ENCODE measurements at places on chromosomes 2 and 18.

DNA sequence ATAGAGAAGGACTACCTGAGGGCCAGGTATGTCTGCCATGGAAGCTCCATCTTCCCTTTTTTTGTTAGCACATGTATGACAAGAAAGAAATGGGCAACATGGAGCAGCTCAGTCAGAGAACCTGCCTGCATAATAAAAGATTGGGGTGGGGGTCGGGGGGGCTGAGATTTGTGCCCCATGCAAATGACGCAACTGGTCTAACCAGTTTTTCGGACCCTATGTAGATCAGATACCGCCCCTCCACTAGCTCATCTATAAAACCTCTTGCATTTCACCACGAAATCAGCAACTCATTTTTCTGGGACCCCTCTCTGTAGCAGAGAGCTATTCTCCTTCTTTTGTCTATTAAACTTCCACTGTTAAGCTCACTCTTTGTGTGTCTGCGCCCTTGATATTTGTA, 657.2 kb downstream of the ERBB4 start:
- DNase-seq = no peak

DNA sequence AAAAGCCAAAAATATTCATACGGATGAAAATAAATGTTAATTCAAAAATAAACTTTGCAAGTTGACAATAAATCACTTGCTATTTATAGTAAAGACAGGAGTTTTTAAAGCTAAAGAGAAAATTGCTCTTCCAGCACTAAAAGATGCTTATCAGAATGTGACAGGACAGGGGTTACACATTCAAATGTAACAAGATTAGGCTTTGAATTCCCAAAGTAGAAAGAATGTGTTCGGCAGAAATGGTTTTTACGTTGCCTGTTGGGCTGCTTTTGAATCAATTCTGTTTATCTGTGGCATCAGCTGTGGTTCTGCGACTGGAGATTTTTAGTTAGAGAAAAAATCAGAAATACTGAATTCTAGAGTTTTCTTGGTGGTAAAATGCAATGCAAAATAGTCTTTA, 669.4 kb downstream of the CPS1 start:
- no peak for DNase-seq

GRCh38 chr2:101002562-101003277, 631 bp downstream of the RPL31 start:
- DNase-seq = peak; percentile 48

DNA sequence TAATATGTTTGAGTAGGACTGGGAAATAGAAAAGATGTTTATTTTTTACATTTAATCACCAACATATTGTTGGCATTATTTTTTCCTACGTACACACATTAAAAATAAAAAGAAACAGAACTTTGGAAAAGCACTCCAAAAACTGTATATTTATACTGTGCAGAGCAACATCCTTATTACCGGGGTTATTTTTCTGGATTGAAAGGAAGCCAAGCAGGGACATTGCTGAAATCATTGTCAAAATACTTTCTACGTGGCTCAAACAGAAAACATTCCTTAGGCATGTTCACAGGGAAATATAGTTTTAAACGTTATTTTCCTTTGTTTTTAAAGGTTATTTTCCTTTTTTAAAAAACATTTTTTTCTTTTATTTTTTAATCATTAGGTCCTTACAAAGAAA, 315.0 kb upstream of the SMIM21 start:
- no peak for DNase-seq

DNA sequence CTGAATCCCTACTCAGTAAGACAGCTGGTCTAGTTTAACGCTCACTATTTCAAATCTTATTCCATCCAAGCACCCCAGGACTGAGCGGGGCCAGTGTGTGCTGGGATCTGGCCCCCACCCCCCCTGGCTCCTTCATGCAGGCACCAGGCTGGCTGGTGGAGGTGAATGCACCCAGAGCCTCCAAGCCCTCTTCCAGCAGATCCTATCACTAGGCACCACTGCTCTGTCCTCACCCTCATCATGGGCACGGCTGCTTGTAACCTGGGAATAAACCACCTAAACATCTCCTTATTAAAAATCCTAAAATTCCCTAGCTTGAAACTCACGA, 194.3 kb downstream of the ARL4C start:
- DNase-seq = no peak

- no peak for DNase-seq
Measured at GRCh38 chr2:194332799-194333490, 1324.1 kb upstream of the SLC39A10 start.

GRCh38 chr2:157777427-157777826, 98.7 kb downstream of the ACVR1 start:
- peak; percentile 62 for DNase-seq

- DNase-seq = no peak
Measured at GRCh38 chr18:62610351-62610700, 87.5 kb downstream of the ZCCHC2 start.

DNA sequence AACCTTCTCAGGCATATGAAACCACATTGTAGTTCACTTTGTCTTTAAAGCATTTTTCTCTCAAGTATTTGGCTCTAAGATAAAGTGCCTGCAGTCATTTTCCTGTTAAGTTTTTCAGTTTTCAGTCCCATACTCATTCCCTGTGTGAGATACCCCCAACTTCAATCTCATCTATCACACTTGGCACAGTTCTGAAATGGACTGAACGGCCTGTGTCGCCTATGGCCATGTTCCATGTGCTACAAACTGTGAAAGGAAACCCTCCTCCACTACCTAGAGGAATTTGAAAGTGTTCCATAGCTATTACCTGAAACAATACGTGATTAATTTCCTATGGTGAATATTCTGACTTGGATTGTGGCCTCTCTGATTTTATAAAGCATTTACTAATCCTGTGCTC, 319.1 kb downstream of the CTNNA2 start:
- no peak for DNase-seq

DNA sequence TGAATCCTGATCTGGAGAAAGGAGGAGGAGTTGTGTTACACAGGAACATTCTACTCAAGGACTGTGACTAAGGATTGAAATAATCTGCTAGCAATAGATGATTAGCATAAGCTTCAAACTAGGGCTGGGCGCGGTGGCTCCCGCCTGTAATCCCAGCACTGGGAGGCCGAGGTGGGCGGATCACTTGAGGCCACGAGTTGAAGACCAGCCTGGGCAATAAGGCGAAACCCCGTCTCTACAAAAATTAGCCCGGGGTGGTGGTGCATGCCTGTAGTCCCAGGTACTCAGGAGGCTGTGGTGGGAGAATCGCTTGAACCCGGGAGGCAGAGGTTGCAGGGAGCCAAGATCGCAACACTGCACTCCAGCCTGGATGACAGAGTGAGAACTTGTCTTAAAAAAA, 1.5 kb downstream of the TRMT61B start:
- no peak for DNase-seq

- DNase-seq = no peak
Measured at GRCh38 chr2:43521568-43521967, 74.3 kb downstream of the THADA start.

DNA sequence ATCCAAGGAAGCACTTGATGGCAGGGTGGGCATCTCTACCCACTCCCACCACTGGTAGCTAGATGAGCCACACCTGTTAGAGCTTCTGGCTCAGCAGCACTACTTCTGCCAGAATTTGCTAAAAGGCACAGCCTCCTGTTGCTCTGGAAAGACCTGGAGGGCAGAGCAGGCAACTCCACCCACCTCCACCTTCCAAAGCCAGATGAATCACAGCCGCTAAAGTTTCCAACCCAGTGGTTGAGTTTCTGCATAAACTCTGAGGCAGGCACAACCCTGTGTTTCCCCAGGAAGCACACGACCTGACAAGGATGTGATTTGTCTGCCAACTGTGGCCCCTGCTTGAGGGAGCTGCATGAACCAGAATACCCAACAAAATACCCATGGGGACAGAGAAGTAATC, 111.6 kb upstream of the GCFC2 start:
- no peak for DNase-seq

DNA sequence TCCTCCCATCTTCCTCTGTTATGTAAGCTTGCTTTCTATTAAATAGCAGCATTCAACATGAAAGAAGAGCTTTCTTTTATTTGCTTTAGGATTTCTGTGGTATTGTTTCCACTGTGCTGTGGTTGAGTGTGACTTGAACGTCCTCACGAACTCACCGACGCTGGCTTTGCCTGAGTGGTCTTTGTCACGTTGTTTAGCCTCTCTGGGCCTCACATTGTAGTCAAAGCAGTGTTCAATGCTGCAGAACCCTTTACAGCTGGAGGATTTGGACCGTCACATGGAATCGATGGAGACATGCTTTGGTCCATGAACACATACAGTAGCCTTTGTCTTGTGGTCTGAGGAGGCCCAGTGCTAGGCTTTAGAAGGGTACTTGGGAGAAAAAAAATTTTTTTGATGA, 66.3 kb downstream of the TANC1 start:
- no peak for DNase-seq

GRCh38 chr2:162126111-162126519, 25.9 kb downstream of the GCG start:
- DNase-seq = no peak

GRCh38 chr2:156982615-156983014, 274.9 kb upstream of the GALNT5 start:
- DNase-seq = no peak

GRCh38 chr2:98269830-98270229, 76.4 kb upstream of the CNGA3 start:
- DNase-seq = no peak

DNA sequence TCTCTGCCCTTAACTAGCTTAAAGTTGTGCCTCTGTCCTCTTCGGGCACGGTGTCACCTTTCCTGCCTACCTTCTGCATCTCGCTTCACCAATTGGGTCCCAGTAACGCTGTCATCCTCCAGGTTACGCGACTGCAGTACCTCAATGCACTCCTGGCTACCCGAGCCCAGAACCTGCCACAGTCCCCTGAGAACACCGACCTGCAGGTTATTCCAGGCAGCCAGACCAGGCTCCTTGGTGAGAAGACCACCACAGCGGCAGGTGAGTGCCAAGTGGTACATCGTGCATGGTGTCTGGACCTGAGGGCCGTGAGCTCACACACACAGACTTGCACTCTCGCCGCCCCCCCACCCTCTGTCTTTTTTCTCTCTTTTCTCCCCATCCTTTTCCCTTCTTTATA, 12.8 kb downstream of the CNNM3 start:
- DNase-seq = no peak

GRCh38 chr2:24761866-24762265, 31.3 kb downstream of the PTRHD1 start:
- no peak for DNase-seq

- DNase-seq = no peak
Measured at GRCh38 chr18:26091047-26091630, 726 bp upstream of the SS18 start.

DNA sequence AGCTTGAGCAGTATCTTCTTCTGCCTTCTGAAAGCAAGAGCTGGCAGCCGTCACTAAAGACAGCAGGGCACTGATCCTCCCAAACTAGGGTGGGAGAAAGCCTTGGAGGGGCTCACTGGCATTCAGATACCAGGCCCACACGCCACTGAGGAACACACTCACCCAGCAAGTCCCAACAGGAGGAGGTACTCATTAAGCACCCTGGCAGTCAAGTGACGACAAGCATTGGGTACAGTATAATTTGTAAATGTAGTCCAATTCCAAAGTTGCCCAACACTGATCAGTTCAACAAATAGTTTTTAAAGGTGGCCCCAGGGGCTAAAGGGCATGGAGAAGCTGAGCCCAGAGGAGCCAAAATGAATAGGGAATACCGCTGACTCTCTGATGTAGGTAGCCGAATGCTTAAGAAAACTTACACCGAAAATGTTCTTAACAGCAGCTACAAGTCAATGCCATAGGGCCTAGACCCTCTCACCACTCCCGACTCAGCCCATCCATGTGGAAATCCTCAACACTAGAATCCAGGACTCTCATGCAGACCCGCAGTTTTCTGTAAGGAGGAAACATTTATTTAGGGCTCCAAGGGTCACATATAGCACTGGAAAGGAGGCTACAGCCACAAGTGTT, 9.9 kb downstream of the LIMS2 start:
- DNase-seq = no peak

GRCh38 chr2:168734199-168734760, 68.2 kb upstream of the NOSTRIN start:
- DNase-seq = no peak

DNA sequence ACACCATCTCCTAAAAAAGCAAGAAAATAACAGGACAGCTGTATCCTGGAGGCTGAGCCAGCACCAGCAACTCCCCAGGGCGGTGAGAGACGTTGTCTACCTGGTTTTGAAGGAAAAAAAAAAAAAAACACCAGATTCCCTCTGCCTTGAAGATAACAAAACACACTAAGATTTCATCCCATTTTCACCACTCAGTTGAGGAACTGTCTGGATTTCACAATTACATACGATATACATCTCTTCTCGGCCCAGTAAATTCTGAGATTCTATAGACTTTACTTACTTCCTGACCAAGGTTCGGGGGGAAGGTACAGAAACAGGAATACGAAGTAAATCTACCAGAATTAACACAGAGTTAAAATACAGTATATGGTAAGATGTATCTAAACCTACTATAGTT, 8.5 kb downstream of the ZNF516 start:
- DNase-seq = no peak

- DNase-seq = no peak
Measured at GRCh38 chr2:127932199-127932876, 46.6 kb upstream of the AMMECR1L start.

- no peak for DNase-seq
Measured at GRCh38 chr2:1686784-1687105, 57.6 kb downstream of the PXDN start.

- no peak for DNase-seq
Measured at GRCh38 chr2:121791801-121792221, 36.4 kb downstream of the TSN start.

DNA sequence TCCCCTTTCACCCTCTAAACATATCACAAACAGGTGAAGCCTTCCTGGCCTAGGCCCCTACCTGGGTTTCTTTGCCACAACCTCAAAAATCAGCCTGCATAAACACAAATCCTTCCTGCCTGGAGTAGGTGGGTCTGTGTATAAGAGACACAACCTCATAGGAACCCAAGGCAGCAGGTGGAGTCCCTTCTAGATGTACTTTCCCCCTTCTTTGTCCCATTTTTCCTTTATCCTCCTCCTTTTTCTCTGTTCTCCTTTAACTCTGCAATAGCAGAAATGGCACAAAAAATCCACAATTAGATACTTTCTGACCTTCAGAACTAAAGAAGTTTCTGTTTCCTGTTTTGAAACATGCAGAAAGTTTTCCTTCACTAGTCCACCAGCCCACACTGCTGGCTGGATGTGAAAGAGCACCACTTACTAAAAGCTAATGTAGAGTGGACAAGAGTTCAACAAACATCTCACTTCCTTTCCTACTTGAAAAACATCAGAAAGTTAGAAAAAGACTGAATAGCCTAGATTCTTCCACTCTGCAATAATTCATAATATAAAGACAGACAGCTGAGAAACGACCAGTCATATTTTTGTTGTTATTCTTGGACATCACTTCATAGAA, 11.2 kb downstream of the SLC40A1 start:
- DNase-seq = no peak

DNA sequence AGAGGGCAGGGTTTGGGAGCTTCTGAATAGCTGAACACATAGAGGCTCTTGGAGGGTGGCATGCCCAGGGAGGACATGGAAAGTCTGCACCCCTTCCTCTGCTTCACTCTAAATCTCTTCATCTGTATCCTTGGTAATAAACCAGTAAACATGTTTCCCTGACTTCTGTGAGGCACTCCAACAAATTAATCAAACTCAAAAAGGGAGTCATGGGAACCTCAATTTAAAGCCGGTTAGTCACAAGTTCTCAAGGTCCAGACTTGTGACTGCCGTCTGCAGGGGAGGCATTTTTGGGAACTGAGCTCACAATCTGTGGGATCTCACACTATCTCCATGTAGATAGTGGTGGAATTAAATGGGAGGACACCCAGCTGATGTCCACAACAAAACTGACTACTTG, 33.1 kb upstream of the STON1 start:
- DNase-seq = no peak

- DNase-seq = no peak
Measured at GRCh38 chr2:229054311-229054710, 216.8 kb downstream of the PID1 start.

- DNase-seq = no peak
Measured at GRCh38 chr2:42196070-42196402, 26.9 kb downstream of the EML4 start.
